NK-92 treated with Interleukin-12 subunit alpha and Interleukin-12 subunit beta, amount 100 ng/mL, for 24 hours (cell line): ENCODE measurements at places on chromosomes 12 and 14.

DNA sequence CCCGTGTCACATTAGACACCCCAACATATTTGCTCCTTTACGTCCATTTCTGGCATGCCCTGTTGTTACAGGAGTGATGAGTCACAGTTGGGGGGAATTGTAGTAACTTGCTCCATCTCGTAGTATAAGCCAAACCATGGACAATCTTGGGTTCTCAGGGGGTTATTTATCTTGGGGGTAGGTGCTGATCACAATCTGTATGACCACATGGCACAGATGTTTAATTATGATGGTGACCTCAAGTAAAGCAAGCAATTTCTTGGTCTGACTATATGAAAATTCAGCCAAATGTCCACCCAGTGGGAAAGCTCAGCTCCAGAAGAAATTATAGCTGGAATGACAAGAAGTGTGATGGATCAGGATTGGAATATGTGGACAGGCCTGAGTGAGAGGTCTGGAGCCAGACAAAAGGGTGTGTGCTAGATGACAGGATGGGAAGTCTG lies 32.1 kb upstream of the STON2 start:
- DNase-seq: no peak

DNA sequence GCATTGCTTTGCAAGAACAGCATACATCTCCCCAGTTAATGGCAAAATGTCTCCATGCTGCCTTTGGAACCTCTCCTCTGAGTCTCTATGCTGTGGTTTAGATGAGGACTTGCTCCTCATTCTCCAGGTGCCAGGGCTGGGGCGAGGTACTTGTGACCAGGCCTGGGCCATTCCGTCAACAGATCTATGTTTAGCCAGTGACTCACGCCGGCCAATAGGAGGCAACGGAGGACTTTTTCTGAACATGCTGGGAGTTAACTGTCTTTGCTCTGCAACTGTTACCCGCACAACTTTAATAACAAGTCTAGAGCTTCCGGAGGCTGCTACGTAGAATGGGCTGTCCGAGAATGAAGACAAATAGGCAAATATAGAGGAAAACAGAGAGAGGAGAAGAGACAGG lies 214.2 kb downstream of the GLT1D1 start:
- no peak for DNase-seq

- DNase-seq: no peak
Observed at GRCh38 chr12:103944964-103945363, 14.8 kb downstream of the HSP90B1 start.

- DNase-seq: no peak
Observed at GRCh38 chr12:92056290-92056689, 89.4 kb downstream of the BTG1 start.

GRCh38 chr12:111436266-111436665 lies 30.5 kb downstream of the SH2B3 start:
- no peak for DNase-seq

DNA sequence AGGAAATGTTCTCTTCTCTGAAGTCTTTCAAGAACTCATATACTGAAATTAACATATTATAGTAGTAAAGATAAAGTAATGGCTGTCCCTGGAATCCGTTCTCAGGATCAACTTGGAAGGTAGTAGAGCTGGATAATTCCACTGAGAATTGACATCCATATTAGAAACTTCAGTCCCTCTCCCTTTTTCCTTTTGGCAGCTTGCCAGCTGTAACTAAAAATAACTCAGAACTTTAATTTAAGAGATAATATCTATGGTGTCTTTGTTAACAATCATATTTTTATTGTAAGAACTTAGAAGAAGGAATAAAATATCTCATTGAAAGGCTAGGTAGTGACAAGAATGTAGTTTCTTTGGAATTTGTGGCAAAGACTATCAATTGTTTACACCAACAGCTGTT lies 61.4 kb upstream of the PLEKHA5 start:
- DNase-seq: no peak

DNA sequence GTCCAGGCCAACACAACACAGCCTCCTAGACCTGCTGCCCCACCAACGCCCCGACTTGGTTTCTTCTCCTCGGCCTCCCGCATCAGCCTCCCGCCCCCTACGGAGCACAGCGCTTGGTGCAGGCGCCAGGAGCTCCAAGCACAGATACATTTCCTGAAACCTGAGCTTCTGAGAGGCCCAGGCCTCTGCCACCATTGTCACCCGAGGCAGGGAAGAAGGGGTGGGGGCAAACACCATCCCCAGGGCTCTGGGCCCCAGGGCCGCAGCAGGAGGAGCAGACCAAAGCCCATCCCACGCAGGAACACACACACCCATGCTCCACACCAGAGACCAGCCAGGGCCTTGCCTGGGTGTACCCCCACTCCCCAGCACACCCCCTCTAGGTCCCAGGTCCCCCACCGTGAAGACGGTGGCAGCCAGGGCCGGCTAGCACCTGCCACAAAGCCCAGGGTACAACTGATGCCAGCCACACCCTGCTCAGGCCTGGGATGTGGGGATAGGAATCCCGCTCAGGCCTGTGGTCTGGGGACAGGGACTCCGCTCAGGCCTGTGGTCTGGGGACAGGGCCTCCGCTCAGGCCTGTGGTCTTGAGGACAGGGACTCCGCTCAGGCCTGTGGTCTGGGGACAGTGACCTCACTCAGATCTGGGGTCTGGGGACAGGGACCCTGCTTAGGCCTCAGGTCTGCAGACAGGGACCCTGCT lies 5.4 kb downstream of the JAG2 start:
- no peak for DNase-seq

DNA sequence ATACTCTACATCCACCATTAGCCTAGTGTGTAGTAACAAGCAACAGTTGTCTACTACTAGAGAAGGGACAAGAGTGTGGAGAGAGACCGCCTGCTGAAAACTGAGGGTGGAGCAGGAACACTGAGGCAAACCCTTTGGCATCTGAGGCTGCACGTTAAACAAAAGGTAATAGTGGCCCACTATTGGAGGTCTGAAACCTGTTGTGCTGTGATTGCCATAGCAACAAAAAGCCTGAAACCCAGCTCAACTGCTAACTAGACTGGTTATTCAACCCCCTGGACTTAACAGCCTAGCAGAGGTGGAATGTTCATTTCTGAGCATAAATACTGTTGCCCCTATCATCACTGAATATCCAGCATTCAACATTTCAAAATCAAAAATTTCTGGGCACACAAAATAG lies 43.0 kb downstream of the PPP4R4 start:
- DNase-seq: no peak

DNA sequence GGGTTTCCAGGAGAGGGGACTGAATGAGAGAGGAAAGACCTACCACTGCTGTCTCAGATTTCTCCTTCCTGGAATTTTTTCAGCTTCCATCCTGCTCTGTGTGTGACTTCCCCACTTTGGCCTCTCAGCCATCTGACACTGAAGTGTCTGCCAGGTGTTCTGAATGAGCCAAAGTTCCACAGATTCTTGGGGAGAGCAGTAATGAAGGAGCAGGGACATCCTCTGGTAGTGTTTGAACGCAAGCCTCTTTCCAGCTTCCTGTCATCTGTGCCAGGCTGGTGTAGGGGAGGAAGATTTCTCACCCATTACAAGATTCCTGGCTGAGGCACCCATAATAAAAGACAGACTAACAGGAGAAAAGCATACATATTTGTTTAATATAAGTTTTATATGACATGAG lies 141.7 kb upstream of the NRXN3 start:
- no peak for DNase-seq

DNA sequence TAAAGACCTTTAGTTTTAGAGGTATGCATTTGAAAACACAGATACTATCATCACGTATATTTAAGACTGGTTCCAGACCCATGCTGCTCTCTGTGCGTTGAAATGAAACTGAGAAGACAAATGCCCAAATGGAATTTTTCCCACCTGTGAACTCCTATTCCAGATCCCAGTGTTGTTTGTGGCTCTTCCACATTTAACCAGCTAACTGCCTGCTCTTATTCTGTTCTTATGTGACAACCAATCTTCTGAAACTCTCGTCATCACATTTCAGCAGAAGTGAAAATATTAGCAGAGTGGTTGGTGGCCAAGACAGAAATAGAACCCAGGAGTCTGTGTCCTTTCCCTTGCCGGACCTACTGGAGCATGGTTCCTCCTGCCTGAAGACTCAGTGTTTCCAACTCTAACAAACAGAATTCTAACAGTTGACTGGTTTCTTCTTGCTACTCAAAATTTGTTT lies 460.2 kb downstream of the RAD51B start:
- DNase-seq: no peak

GRCh38 chr12:42130672-42131402 lies 13.8 kb downstream of the GXYLT1 start:
- DNase-seq: no peak

- DNase-seq: no peak
Observed at GRCh38 chr12:106248312-106248845, 559 bp upstream of the CKAP4 start.

DNA sequence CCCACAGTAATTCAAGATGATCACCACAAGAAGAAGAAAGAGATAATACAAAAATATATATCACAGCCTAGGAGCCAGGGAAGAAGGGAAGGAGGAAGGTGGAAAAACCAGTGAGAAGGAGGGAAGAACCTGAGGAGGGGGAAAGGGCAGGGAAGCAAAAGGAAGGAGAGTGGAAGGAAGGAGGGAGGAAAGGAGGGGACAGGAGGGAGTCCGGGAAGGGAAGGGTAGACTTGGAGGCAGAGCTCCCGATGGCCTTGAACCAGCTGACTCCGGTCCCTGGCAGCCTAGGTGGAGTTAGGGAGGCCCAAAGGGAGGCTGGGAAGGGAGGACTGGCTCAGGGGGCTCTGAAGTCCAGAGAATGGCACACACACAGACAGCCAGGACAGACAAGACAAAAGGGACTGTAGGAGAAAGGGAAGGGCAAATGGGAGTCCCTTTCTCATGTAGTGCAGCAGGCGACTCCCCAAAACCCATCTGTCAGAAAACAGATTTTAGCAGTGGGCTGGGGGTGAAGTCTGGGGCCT lies 4.7 kb upstream of the ZNF384 start:
- no peak for DNase-seq

GRCh38 chr12:34022079-34022830 lies at the start of gene ALG10:
Gene ALG10, plus strand, starts transcription at chr12:34022496. Its CDS starts 104 bp downstream, at chr12:34022600.
- DNase-seq: peak; percentile 90

GRCh38 chr12:34402228-34402898 lies 380.1 kb downstream of the ALG10 start:
- no peak for DNase-seq

DNA sequence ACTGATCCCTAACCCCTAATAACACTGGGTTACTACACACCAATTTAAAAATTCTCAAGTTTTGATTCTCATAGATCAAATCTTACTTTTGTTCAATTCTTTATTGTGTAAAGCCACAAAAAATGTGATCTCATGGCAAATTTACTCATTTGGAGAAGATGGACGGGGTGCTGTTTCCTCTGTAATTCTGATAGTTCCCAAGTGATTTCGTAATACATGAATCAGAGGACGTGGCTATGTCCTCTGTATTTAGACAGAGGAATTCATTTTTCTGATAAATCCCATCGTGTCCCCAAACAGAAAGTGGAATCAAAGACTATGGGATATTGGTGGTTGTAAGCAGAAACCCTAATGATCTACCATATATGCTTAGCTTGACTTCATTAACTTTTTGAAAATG lies 76.6 kb upstream of the GNG2 start:
- DNase-seq: no peak

GRCh38 chr14:23142826-23143225 lies 23.8 kb upstream of the CEBPE start:
- DNase-seq: no peak

- DNase-seq: no peak
Observed at GRCh38 chr14:97177016-97177415, 379.8 kb downstream of the VRK1 start.

DNA sequence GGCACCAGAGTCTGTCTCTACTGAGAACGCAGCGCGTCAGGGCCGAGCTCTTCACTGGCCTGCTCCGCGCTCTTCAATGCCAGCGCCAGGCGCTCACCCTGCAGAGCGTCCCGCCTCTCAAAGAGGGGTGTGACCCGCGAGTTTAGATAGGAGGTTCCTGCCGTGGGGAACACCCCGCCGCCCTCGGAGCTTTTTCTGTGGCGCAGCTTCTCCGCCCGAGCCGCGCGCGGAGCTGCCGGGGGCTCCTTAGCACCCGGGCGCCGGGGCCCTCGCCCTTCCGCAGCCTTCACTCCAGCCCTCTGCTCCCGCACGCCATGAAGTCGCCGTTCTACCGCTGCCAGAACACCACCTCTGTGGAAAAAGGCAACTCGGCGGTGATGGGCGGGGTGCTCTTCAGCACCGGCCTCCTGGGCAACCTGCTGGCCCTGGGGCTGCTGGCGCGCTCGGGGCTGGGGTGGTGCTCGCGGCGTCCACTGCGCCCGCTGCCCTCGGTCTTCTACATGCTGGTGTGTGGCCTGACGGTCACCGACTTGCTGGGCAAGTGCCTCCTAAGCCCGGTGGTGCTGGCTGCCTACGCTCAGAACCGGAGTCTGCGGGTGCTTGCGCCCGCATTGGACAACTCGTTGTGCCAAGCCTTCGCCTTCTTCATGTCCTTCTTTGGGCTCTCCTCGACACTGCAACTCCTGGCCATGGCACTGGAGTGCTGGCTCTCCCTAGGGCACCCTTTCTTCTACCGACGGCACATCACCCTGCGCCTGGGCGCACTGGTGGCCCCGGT lies at the start of gene PTGDR:
TSS of gene PTGDR (plus strand) at position 198 of the 778 bp plus-strand sequence. CDS start at position 315, 117 bp downstream.
- DNase-seq: peak; percentile 64

- no peak for DNase-seq
Observed at GRCh38 chr12:132211816-132212215, 67.6 kb downstream of the NOC4L start.

DNA sequence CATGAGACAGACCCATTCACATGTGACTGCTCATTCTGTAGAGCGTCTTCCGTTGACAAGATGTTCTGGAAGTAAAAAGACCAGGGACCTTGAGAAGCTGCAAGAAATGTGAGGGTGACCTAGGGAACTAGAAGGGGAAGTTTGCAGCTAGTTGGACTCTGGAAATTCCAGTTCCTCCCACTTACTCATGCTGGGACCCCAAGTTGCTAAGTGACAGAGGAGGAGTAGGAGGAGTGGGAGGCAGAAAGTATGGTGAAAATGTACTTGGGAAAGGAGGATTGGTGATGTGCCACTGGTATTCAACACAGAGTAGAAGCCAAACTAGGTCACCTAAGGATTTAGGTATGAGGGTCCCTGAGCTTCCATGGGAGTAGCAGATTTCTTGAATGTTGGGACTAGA lies 132.4 kb downstream of the KCNA5 start:
- no peak for DNase-seq

DNA sequence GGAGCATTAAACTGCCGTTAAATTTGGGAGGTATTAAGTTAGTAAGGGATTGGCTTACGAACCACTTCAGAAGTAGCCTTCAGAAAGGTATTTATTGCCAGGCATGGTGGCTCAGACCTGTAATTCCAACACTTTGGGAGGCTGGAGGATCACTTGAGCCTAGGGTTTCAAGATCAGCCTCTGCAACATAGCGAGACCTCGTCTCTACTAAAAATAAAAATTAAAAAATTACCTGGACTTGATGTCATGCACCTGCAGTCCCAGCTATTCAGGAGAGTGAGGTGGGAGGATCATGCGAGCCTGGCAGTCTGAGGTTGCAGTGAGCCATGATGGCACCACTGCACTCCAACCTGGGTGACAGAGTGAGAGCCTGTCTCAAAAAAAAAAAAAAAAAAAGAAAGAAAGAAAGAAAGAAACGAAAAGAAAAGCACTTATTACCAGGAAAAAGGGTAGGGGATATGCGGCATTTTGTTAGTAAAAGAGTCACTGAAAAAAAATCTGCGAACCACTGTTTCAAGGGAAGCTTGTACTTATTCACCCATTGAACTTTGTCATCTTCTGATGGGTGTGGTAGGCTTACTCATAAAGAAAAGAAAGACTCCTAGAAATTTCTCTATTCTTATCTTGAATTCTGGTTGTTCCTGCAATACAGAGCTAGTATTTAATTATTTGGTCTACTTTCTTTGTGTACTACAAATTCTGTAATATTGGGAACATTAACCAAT lies 33.6 kb upstream of the PLEKHA5 start:
- DNase-seq: no peak
